ENCODE measurements at places on chromosomes 16 and 17. TPM values are rescaled to one million over a fixed set of nuclear protein-coding genes. Genes with fewer than 3 reads are reported as not detected.

GCGR gene
- not detected for total RNA-seq

TNFAIP1 gene
- total RNA-seq: 71.2 TPM

TNFRSF17 gene
- not detected for total RNA-seq

C16orf96 gene
- total RNA-seq: under 0.01 TPM

KRTAP9-4 gene
- total RNA-seq: not detected

CCL4 gene
- total RNA-seq: not detected

OR1F1 gene
- total RNA-seq: not detected

DHRS7C gene
- total RNA-seq: not detected

G6PC1 gene
- total RNA-seq: not detected

MYO18A gene
- total RNA-seq: 37.3 TPM

TRPV2 gene
- total RNA-seq: 36.8 TPM

AOC3 gene
- total RNA-seq: 0.38 TPM

MMP25 gene
- total RNA-seq: 0.13 TPM

IRX6 gene
- 1.1 TPM for total RNA-seq

GPR139 gene
- not detected for total RNA-seq

GRIN2A gene
- not detected for total RNA-seq

ZNF594 gene
- 4.1 TPM for total RNA-seq

EFCAB5 gene
- not detected for total RNA-seq

ABCA9 gene
- 0.38 TPM for total RNA-seq

KCNH6 gene
- total RNA-seq: not detected

FBXL16 gene
- total RNA-seq: under 0.01 TPM

LIG3 gene
- total RNA-seq: 29.2 TPM

DLX4 gene
- total RNA-seq: not detected

PIRT gene
- not detected for total RNA-seq

IGFALS gene
- total RNA-seq: not detected

Measured in mesangial cell (primary cell).